Activated CD8-positive, alpha-beta memory T cell treated with anti-CD3 and anti-CD28 coated beads for 1 hour (primary cell): ENCODE measurements at places on chromosomes 2 and 18.

DNA sequence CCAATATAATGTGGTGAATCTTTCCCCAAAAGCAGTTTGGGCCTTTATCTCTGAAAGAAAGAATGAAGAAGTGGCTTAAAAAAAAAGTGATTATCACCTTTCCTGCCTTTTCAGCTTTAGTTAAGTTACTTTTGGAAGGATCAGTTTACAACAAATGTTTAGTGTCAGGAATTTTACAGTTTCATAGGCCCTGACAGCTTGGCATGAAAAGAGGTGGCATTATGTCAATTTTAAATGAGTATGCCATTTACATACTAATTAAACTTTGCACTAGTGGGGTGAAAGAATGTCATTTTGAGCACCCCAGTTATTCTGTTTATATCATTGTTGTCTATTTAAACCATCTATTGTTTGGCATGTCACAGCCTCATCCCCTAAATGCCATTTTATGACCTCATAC, 763.5 kb upstream of the FANCL start:
- no peak for DNase-seq

GRCh38 chr2:181614874-181615638, 41.8 kb downstream of the CERKL start:
- no peak for DNase-seq

DNA sequence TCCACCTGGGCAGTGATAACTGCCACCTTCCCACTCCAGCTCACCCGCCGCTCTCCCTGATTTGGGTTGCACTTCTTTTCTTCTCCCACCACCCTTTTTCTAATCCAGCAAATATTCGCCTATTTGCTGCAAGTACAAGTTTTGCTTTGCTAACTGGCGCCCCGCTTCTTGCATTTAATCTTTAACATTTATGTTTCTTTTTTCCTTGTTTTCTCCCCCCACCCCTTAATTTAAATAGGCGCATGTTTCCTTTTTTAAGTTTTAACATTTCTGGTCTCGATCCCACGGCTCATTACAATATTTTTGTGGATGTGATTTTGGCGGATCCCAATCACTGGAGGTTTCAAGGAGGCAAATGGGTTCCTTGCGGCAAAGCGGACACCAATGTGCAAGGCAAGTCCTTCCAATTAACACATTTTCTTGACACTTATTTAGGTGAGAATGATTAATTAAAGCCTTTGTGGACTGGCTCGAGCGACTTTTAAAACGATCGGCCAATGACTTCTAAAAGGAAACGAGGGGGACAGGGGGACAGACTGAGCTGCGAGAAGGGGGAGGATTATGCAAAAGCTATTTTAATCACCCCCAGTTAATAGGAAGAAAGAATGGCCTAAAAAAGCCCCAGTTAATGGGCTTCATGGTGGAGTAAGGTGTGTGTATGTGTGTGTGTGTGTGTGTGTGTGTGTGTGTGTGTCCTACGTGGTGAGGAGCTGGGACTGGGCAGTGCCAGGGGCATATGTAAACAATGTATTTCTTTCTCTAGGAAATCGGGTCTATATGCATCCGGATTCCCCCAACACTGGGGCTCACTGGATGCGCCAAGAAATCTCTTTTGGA, 1.6 kb downstream of the TBR1 start:
- no peak for DNase-seq

GRCh38 chr2:67652679-67653078, 255.5 kb downstream of the ETAA1 start:
- no peak for DNase-seq

GRCh38 chr2:134333646-134334189, 79.8 kb downstream of the MGAT5 start:
- no peak for DNase-seq
